Renal cortex interstitium (tissue), 15 donors: ENCODE measurements at places on chromosomes 12 and 14.
A peak's percentile ranks its signal among the peaks of the same experiment; 100 is the strongest.

DNA sequence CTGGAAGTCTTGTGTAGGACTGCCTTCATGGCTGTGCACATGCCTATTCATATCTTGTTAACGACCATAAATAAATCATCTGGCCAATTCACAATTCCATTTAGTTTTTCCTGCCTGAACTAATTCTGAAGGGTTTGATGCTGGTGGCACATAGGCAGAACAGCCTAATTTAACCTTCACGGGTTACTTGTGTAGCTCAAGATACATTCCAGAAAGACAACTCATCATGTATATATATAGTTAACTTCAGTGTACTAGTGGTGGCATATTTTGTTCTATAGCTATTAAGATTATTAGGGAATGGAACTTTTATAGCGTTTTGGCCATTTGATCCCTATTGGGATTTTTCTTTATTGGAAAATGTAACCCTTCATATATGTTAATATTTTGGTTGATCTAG lies 31.4 kb downstream of the CFAP54 start:
- no peak for DNase-seq

DNA sequence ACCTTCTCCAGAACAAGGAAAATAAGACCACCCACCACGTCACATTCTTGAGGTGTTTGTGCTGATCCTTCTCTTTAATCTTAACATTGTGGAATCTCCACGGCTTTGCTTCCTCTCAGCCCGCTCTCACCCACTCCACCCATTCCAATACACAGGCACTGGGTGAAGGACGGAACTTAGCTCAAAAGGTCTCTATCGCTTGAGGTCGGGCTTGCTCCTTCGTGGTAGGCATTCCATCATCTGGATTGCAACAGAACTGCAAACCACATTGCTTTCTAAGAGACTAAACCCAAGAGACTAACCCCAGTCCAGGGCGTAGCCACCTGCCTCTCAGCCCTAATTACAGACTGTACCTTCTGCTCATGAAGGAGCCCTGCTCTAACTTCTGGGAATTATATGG lies 24.0 kb upstream of the MDM2 start:
- no peak for DNase-seq

GRCh38 chr12:53381731-53382630 lies 2.0 kb downstream of the SP1 start:
- no peak for DNase-seq

DNA sequence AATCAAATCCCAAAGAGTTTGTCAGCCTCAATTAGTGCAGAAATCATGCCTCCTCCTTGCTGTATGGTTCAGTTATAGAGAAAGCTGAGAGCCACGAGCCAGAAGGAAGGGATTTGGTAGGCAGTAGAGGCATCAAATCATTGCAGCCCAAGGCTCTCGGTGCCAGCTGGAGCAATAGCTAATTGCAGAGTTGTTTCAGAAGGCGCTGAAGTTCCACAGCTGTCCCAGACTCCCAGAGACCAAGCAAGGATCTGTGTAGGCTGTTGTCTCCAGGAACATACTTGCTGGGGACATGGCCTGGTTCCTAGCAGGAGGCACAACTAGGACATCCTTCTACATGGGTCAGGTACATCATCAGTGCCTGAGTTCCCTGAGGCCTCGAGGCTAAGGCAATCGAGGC lies 80.4 kb upstream of the WSCD2 start:
- DNase-seq = no peak

GRCh38 chr14:77124345-77125280 lies 17.0 kb downstream of the ZDHHC22 start:
- peak; percentile 54 for DNase-seq

- no peak for DNase-seq
Observed at GRCh38 chr12:87812030-87812429, 217.2 kb downstream of the C12orf50 start.

- no peak for DNase-seq
Observed at GRCh38 chr14:21300892-21301291, 21.0 kb downstream of the RPGRIP1 start.

- no peak for DNase-seq
Observed at GRCh38 chr14:63480599-63480998, 62.6 kb downstream of the PPP2R5E start.

DNA sequence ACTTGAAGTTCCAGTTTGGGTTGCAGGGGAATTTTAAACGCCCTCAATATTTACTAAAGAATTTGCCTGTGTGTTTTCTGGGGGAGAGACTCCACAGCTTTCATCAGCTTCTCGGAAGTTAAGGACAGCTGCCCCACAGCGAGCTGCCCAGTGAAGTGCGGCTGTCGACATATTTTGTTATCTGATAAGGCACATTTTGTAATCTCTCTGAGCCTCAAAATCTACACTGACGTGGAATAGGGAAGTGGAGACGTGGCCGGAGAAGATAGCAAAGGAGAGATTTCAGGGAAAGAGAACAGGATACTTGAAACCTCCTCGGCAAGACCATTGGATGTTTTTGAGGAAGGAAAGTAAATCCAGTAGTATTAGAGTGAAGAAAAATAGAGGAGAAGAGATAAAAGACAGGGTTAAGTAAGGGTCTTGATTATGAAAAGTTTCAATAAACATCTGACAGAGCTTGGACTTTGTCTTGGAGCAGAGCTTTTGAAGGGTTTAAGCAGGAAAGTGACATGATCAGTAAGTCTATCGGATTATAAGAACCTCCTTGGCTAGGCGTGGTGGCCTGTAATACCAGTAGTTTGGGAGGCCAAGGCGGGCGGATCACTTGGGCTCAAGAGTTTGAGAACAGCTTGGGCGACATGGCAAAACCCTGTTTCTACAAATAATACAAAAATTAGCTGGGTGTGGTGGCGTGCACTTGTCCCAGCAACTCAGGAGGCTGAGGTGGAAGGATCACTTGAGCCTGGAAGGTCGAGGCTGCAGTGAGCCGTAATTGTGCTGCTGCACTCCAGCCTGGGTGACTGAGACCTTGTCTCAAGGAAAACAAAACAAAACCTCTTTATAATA lies 1.1 kb downstream of the POLR3B start:
- peak; percentile 2 for DNase-seq

- no peak for DNase-seq
Observed at GRCh38 chr14:54577977-54578376, 11.0 kb downstream of the SAMD4A start.

- DNase-seq = no peak
Observed at GRCh38 chr12:93757792-93758694, 80.9 kb downstream of the CRADD start.

- DNase-seq = no peak
Observed at GRCh38 chr12:22196236-22196635, 138.3 kb downstream of the ST8SIA1 start.

DNA sequence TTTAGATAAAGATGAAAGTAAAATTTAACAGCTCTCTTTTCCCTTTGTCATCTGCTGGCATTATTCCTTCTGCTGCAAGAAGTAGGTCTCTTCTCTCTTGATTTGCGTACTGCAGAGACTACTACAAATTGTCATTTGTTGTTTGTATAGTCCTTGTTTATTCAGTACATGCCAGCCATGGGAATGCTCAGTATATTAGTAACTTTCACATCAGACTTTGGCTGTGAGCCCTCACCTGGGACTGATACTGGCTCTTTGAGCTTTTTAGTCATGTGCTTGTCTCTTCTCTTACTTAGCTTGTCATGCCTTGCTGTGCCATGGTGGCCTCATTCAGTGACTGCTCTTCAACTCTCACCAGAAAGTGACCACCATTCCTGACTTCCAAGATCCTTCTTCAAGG lies 169.8 kb downstream of the PRKCH start:
- DNase-seq = no peak

- DNase-seq = no peak
Observed at GRCh38 chr14:101791919-101792572, 30.5 kb downstream of the PPP2R5C start.

- no peak for DNase-seq
Observed at GRCh38 chr14:66568220-66568619, 60.3 kb downstream of the GPHN start.

GRCh38 chr14:92960706-92961566 lies 38.0 kb downstream of the CHGA start:
- no peak for DNase-seq

GRCh38 chr12:103957865-103958388 lies 7.7 kb upstream of the TDG start:
- DNase-seq = no peak

GRCh38 chr12:61566183-61566582 lies 694.0 kb upstream of the USP15 start:
- DNase-seq = no peak

GRCh38 chr12:126953365-126953889 lies 1313.5 kb upstream of the TMEM132C start:
- no peak for DNase-seq

- DNase-seq = no peak
Observed at GRCh38 chr12:122688291-122688690, 14.9 kb downstream of the HCAR2 start.

- DNase-seq = no peak
Observed at GRCh38 chr14:57066463-57066862, 202.2 kb downstream of the EXOC5 start.

DNA sequence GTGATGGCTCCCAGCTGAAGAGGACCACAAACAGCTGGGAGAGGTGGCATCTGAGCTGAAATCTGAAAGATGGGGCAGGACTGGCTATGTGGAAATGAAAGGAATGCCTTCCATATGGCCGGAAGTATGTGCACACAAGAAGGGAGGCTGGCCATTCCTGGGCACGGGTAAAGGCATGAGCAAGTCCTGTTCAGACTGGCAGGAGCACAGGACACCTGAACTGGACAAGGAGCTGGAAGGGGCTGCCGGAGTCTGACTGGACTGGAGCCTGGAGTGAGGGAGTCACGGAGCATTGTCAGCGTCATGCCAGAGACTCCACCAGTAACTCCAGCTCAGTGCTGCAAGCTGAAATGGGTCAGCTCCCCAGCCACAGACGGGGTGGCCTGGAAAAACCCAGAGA lies 11.9 kb upstream of the TC2N start:
- no peak for DNase-seq

- no peak for DNase-seq
Observed at GRCh38 chr12:10069099-10069498, 29.7 kb downstream of the CLEC1A start.

DNA sequence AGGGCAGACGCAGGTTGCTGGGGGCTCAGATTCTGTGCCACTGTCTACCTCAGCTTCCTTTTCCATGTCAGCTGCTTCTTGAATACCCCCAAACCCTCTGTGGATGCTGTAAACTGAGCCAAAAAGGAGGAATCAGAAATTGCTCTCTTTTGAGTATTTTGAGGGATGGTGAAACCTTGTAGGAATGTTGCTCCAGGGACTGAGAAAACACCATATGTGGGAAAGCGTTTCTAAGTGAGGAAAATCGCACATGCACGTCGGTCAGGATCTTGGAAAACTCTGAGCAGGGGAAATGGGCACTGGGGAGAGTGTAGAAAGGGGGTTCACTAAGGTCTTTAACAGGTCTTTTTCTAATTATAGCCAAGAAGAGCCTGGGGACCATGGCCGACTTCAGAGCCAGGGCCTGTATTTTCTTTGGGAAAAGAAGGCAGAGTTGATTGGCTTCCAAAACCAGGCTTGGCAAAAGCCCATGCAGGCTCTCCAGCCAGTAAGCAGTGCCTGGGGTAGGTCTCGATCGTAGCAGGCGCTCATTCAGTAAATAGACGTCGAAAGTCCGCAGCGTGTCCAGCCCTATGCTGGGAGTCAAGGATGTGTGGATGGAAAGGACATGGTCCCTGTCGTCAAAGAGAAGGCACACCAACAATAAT lies 58.0 kb downstream of the NTF3 start:
- DNase-seq = no peak

DNA sequence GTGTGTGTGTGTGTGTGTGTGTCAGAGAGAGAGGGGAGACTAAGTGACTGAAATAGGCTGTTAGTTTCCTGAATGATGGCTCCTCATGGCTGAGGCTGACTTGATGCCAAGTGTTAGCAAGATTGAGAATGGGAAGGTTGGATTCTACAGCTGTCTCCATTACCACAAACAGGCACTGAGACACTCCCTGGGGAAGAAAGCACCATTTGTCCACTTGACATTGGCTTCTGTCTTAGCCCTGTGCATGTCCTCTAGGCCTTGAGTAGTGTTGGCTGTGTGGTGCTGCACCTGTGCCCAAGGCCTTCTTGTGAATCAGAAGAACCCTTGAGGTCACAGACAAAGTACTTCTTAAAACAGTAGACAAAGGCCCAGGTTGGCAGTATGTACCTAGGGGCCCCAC lies 15.6 kb downstream of the ERG28 start:
- DNase-seq = no peak

GRCh38 chr12:21543151-21543550 lies 17.1 kb downstream of the SPX start:
- DNase-seq = no peak

GRCh38 chr12:62694116-62694515 lies 227.5 kb downstream of the MON2 start:
- no peak for DNase-seq

DNA sequence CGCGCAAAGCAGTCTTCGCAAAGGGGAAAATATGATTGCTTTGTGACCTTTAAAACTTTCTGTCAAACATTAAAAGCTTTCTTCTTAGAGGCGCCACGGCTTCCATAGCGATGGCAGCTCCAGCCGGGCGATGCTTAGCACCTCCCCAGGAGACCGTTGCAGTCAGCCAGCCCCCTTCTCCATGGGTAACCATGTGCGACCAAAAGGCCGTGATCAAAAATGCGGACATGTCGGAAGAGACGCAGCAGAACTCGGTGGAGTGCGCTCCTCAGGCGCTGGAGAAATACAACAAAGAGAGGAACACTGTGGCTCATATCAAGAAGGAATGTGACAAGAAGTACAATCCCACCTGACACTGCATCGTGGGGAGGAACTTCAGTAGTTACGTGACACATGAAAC lies 12.7 kb upstream of the STON2 start:
- DNase-seq = no peak

DNA sequence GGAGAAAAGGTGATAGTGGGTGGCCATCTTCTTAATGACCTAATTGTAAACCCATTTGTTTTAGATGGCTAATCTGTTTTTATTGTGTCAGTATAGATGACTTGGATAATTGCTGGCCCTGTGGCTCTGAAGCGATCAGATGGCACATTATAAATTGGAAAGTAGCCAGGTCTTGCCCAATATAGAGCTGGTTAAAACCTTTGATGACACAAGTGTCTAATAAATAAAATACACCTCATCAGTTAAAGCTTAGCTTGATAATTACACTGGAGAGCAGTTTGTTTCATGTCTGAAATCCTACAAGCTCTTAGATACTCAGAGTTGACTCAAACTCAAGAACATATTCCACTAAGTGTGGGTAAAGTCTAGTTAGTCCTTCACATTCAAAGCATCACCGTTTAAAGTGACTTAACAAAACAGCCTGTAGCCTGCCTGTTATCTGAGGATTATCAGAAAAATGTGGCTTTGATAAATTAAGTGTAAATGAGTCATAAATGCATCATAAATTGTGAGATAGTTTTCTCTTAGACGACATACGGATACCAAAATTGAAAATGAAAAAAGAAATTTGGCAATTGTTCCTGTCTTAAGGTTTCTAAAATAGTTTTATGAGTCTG lies 280.9 kb downstream of the LRIG3 start:
- no peak for DNase-seq

GRCh38 chr14:60963761-60964160 lies 17.1 kb downstream of the TRMT5 start:
- no peak for DNase-seq
